Hepatocyte (in vitro differentiated cells): ENCODE measurements at places on chromosomes 5 and 9. TPM values are rescaled to one million over a fixed set of nuclear protein-coding genes. Genes with fewer than 3 reads are reported as not detected.

DNA sequence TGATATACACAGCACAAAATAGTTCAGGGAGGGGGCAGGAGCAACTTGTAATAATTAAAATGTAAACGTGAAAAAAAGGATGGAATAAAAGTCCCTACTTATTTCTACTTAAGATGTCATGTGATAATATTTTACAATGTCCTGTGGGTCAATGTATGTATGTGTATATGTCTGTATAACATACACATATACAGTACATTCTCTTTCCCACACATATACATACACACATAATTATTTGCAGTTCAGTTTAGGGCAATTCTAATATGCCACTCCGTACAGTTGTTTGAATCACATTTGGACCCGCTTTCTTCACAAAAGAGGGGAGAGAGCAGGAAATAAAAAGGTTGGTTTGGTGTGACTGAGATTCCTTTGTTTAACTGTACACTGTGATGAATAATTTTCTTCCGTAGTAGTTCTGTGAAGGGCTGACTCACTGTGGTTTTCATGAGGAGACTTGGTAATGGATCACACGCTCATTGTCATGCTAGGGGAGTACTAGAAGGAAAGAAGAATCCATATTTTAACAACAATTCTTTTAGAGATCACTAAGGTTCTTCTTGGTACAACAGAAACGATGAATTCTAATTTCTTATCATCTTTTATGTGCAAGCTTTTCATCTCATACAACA lies 26.2 kb upstream of the ACOT12 start:
- DNase-seq = no peak

DNA sequence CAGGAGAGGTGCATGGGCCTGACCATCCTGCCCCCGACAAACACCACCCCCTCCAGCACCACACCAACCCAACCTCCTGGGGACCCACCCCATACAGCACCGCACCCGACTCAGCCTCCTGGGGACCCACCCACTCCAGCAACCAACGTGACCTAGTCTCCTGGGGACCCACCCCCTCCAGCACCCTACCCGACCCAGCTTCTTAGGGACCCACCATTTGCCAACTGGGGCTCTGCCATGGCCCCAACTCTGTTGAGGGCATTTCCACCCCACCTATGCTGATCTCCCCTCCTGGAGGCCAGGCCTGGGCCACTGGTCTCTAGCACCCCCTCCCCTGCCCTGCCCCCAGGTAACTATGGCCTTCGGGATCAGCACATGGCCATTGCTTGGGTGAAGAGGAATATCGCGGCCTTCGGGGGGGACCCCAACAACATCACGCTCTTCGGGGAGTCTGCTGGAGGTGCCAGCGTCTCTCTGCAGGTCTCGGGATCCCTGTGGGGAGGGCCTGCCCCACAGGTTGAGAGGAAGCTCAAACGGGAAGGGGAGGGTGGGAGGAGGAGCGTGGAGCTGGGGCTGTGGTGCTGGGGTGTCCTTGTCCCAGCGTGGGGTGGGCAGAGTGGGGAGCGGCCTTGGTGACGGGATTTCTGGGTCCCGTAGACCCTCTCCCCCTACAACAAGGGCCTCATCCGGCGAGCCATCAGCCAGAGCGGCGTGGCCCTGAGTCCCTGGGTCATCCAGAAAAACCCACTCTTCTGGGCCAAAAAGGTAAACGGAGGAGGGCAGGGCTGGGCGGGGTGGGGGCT lies 4.6 kb downstream of the CEL start:
- DNase-seq = no peak

DENND1A gene
- polyA plus RNA-seq = 28.0 and 28.9 TPM in 2 replicates

C1QTNF3 gene
- polyA plus RNA-seq = 0.91 and 2.7 TPM in 2 replicates

- DNase-seq = no peak
Observed at GRCh38 chr9:125407432-125407973, 145.9 kb downstream of the GAPVD1 start.

DNA sequence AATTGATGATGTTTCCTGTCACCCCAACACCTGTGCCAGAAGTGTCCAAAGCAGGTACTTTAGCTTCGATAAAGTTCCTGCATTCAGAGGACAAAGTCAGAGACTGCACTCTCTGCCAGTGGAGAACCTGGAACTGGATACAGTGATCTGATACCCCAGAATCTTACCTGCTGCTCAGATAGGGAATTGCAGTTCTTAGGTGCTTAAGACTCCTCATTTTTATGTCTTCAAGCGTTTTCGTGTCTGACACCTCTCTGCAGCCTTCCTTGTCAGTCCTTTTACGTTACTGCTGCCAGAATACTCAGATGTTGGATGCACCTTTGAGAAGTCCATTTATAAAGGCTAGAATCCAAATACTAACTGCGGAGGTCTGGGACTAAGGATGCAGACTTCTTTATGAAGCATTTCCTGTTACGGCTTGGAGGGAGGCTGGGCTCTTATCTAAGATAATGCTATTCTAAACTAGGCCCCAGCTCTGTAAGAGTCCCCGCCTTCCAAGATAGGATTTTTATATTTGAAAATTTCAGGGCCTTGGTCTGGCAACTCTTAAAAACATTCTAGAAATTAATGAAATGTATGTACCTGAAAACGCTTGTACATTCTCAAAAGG lies 1.9 kb downstream of the ISOC1 start:
- no peak for DNase-seq

DNA sequence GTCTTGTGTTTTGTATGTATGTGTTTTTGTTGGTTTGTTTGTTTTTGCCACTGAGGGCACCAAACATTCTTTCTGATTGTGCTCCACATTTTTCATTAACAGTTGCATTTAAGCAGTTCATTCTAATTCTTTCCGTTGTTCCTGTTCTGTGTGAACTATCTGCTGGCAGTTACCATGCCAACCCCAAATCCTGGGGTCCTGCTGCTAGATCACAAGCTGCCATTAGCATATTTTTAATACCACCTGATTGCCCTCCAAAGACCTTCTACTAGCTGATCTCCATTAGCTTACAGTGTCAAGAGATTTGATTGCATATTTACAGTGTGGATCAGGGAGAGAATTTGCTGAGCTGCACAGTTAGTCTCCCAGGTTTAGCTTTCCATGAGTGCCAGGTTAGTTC lies 40.6 kb upstream of the STARD4 start:
- DNase-seq = no peak

FOXD4 gene
- polyA plus RNA-seq = 0.11 and 0.24 TPM in 2 replicates

DNA sequence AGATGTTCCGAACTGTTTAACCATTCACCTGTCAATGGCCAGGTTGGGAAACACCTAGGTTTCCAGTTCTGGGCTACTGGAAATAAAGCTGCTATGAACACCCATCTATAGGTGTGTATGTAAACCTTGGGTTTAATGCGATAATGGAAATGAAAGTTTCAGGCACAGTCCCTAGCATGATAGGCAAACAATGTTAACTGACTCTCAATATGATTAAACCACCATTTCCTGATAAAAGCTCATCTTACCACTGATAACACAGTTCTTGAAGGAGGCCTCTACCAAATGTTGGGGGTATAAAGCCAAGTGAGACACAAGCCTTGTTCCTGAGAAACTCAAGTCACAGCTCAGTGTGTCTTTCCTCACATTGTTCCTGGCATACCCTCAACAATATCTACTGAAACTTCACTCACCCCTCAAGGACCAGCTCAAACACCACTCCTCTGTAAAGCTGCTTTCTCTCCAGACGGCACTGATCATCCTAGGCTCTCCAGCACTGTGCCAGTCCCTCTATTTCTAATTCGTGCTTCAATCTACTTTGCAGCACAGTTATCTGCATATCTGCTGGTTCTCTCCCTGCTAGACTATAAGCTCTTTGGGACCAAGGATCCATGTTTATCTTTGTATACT lies 15.8 kb downstream of the RAB14 start:
- DNase-seq = no peak

DNA sequence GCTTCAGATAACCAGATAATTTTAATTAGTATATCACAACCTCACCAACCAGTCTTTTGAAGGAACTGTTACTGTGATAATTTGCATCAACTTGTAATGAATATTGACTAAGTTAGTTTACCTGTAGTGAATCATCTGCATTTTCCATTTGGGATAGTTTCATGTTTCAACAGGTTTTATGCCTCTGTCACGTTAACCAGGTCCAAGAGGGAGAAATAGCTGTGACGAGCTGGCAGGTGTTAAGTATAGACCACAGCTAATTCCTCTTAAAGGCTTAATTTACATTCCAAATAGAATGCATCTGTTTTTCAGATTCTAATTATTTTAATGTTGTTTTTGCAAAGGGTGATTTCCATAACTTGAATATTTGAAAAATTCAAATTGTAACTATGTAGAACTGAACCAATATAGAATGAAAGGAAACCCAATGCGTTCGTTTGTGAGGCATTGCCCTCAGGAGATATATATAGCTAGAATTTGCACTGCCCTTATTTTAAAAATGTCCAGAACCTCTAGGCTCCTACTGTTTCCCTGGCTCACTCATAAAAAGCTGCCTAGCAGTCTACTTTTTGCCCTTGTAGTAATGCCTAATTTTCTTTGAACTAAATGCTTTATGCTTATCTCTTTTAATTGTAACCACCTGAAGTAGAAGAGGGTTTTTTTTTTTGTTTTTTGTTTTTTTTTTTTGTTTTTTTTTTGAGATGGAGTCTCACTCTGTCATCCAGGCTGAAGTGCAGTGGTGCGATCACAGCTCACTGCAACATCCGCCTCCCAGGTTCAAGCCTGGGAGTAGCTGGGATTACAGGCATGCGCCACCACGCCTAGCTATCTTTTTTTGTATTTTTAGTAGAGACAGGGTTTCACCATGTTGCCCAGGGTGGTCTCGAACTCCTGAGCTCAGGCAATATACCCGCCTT lies 270.5 kb downstream of the SMARCA2 start:
- no peak for DNase-seq

DNA sequence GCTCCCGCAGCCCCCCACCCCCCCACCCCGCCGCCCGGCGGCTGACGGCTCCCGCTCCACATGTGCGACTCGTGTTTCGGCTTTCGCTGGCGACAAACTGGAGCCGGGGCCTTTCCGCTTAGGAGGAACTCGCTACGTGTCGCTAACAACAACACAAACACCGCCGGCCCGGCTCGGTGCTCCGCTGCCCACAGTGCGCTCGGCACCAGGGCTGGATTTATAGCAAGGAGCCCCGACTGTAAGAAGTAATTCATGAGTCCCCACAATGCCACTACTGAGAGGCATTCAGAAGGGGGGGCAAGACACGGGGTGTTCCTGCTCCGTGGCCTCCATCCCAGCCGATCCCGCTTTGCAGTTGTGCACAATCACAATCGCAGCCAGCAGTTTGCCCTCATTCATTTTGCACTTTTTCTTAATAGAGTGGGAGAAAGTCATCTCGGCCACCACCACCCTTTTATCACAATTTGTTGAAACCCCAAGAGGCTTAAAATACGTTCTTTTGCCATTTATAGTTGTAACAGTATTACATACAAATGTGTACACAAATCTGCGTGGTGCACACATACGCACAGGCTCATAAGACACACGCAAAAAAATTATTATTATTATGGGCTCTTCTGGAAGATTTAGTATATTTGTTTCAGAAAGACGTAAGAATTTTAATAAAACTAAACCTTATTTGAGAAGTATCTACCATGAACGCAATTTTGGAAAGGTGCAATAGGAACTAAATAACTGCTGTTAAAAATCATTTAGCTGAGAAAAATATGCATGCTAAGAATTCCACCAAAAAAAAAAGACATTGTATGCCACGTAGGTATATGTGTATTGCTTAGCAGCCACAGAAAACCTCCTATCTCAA lies 48.1 kb downstream of the EBF1 start:
- DNase-seq = peak; percentile 60
